Peyer's patch (tissue), 4 donors: ENCODE measurements at places on chromosomes 3 and 15.

GRCh38 chr15:83320404-83320803 lies 35.9 kb upstream of the BNC1 start:
- no peak for DNase-seq

DNA sequence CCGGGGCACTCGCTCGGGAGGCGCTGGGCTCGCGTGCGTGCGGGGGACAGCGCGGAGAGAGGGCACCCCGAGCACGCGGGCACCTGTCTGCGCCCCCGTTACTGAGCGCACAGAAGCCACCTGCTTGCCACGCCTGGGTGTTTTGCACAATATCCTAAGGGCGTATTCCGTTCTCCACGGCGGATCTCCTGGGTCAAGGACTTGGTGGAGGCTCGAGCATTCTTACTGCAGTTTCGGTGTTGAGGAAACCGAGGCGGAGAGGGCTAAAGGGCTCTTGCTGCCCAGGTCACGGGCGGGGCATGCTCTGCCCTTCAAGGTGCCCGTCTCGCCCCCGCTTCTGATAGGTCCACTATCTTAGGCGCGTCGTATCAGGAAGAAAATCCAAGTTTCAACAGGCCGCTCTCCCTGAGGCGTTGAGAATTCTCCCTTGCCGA lies 526 bp downstream of the GPD1L start:
- DNase-seq, result peak; percentile 86

GRCh38 chr3:71599416-71599815 lies 15.9 kb upstream of the FOXP1 start:
- DNase-seq, result no peak

- peak; percentile 40 for DNase-seq
Observed at GRCh38 chr15:70056091-70056680, 41.5 kb downstream of the TLE3 start.

DNA sequence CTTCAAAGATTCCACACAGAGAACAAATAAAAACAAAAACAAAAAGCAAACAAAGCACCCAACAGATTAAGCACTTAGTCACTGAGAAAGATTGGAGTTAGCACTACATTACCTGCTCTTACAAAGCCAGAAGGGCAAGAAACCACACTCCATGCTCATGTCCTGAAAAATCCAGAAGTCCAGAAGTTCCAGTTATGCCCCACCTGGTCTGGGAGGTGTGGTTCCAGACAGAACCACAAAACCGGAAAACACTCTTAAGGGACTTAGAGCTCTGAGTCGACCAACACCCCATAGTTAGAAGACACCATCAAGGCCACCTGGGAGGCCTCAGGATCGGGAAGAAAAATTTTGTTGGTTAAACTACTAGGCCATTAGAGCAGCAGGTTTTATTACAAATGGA lies 88.9 kb downstream of the TNIK start:
- DNase-seq, result no peak

GRCh38 chr3:153972862-153973261 lies 148.3 kb upstream of the ARHGEF26 start:
- no peak for DNase-seq

DNA sequence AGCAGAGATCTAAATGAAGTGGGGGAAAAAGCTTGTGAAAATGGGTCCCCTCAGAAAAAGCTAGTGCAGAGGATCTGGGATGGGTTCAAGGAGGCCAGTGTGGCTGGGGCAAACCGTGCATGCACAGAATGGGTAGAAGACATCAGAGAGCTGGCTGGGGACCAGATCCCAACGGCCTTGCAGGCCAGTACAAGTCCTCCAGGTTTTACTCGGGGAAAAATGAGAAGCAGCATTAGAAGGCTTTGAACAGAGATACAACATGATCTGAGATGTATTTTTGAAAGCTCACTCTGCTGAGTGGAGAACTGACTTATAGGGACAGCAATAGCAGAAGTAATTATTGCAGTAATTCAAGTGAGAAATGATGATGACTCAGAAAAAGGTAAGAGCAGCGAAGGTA lies 114.5 kb downstream of the HERC1 start:
- no peak for DNase-seq

DNA sequence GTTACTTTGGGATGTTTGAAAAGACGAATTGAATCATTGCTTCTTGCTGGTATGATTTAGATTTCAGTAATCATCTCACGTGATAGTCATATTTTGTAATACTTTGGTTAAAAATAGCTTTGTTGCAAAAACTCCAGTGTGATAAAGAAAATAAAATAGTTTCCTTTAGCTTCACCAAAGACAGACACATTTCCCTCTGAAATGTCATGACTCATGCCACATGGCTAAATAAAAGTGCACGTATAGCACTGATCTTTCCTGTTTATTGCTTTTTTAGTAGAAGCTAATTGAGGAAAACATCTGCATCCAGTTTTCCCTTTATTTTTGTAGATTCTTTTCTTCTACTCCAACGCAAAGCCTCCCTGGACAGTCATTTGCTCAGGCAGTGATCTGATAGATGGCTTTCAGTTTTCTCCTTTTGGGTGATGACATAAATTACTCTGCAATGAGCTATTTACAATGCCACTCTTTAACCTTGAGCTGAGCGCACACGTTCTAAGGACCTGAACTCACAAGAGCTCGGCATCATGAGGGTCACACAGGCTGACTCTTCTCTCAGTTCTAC lies 84.9 kb downstream of the ARNT2 start:
- no peak for DNase-seq

- DNase-seq, result no peak
Observed at GRCh38 chr3:55673764-55674163, 186.7 kb upstream of the WNT5A start.
